ENCODE measurements at places on chromosomes 12 and 14.

- no peak for DNase-seq
Measured at GRCh38 chr12:53166837-53167236, 13.7 kb upstream of the ZNF740 start.

DNA sequence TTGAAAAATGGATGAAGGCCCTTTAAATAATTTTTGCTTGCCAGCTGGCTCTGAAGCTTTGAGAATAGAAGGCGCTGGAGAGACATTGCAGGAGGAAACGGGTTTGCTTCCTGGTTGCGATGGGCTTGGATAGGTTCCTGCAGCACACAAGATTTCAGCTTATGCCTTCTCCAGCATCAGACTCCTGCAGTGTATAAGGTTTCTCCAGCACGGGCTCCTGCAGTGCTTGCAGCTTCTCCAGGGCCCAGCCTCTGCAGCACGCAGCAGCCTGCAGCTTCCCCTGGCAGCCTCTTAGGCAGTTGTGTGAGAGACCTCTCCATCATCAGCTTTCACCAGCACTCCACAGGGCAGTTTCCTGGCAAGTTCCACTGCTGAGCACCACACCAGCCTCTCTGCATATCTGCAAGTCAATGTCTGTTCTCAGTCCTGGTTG is 78.7 kb upstream of the ZDHHC17 start:
- DNase-seq = no peak

DNA sequence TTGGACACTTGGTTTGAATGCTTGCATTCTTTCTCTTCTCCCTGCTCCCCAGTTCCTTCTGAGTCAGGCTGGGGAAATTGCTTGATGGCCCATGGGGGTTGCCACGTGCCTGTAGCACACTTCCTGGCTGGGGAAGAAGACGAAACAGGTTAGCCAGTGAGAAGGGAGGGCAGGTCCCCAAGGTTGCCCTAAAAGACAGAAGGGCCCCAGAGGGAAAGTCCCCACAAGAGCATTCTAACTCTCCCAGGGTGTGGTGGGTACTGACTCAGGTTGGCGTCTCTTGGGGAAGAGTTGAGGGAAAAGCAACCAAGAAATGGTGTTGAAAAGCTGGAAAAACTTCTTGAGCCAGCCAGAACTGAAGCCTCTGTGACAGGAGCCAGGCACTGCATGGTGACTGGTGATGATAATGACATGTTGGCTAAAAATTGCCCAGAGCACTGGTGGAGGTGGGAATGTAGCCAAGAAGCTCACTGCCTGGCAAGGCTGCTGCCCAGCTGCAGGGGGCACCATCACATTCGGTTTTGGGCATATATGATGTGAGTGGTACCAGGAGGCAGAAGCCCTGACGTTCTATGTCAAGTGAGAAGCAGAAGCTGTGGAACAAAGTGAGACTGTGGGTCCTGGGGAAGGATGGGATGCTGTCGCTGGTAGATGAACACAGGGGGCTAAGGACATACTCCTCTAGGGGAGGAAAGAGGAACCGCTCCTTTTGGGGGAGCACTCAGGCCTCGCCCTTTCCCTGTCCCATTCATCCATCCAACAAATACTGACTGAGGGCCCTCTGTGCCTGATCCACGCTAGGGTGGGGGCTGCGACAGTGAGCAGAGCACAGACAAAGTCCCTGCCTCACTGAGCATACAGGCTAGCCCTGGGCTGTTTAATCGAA is 8.1 kb upstream of the RABGGTA start:
- DNase-seq = peak; percentile 63

DNA sequence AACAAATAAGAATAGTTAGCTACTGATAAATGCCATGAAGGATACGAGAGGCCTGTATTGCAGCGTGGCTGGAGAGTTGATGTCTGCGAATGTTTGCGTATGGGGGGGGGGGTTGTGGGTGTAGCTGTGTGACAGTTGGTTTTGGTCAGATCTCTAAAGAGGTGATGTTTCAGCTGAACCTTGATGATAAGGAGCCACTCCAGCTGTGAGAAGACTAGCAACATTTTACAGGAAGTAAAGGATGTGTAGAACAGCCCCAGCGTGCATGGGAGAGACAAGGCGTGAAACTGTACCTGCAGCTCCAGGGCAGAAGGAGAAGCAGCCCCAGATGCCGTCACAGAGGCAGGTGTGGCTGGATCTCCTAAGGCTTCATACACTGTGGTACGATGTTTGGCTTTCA is 416.9 kb downstream of the TMEM132D start:
- DNase-seq = no peak

DNA sequence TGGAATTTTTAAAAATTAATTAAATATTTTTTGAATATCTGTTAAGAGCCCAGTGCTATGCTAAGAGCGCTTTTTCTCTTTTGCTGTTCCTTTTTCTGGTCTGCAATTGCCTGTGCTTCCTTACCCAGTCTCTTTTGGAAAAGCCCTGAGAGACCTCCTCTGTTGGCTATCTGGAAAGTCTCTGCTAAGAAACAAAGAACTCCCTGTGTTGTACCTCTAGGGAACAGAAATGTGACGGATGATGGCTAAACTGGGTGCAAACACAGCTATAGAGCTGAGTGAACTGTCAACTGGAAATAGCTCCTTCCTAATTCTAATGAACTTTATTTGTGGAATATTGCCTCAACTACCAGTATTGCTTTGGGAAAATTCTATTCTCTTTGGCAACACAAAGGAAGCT is 261.6 kb upstream of the NOVA1 start:
- DNase-seq = no peak

DNA sequence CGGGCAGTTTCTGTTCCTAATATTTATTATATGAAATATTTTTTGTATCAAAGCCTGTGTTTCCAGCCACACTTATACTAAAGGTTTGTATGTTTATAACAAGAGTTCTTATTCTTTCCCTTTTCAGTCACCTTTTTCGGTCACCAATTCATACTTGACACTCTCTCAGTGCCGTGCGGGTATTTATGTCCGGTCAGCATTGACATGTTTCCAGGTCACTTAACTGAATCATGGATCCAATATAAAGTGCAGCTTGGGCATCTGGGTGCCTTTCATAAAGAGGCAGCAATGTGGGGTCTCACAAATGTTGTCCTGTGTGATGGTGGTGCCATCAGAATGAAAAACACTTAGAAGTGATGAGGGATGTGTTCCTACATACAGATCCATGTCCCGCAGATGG is 141.3 kb downstream of the ERC1 start:
- DNase-seq = no peak

DNA sequence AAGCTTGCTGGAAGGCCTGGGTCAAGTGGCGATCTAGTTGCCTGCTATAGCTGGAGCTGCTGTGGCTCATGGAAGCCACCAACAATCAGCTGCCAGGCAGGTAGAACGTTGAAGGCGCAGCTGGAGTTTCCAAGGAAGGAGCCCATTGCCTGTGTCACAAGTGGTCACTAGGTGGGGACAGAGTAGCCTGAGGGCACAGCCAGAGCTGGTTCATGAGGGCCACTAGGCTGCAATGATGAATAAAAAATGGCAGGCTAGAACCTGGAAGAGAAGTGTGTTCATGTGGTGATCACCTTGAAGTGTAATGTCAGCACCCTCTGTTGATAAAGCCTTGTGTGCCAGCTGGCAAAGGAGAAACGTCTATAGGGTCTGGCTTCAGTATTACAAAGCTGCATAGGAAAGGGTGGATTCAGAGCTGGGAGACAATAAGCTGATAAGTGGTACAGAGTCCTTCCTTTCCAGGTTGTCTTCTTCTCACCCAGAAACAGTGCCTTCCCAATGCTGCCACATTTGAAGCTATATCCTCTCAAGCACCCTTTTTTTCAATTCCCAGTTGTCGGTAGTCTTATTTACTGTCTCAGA is 165.8 kb downstream of the EMP1 start:
- peak; percentile 2 for DNase-seq

DNA sequence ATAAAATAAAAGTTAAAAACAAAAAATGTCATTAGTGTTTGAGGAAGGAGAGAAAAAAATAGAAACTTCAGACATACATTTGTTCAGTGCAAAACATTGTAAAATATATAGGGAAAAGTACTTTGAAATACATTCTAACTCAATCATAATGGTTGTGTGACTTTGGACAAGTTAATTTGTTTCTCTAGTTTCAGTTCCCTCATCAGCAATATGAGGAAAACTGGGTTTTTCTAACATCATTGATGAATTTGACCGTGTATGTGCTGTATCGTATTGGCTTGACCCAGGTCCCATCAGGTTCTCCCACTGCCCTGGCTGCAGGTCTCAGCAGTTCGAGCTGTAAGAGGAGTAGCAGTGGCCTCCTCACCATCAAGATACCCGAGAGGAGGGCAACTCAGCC is 173.9 kb upstream of the ATF7IP start:
- no peak for DNase-seq

GRCh38 chr12:106861984-106862916 is 87.8 kb downstream of the RIC8B start:
- no peak for DNase-seq

DNA sequence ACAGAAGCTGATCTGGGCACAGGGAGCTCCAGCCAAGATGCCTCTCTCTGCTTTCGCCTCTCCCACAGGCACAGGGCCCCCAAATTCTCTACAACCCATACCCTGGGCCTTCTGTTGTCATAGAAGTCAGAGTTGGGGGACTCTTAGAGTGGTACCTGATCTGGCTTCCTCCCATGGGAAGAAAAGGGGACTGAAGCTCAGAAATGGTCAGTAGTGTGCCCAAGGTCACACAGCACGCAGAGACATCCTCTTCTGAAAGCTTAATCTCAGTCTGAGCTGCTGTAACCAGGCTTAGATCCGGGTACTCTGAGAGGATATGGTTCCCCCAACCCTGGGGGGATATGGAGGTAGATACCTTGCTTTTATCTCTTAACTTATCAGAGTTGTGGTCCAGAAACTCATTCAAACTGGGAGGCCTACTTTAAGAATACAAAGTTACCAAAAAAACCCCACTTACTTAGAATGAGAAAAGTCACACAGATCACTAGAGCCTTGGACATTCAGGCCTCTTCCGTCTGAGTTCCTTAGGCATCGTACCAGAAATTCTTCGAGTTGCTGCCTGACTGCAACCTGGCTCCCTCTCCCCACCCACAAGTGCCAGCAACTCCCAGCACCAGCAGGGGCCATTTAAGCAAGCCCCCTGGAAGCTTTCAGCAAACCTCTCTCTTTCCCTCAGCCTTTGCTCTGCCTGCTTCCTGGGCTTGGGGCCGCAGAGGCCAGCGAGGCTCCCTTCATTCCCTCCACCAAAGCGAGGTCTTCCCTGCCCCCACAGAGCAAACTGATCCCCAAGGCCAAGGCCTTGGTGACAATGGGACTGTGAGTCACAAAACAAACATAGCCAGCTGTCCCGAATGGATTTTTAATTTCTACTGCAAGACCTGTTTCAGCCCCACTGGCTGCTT is 13.9 kb downstream of the KRT7 start:
- no peak for DNase-seq

- no peak for DNase-seq
Measured at GRCh38 chr14:56797003-56797568, 13.2 kb downstream of the OTX2 start.

GRCh38 chr12:43108656-43109055 is 443.3 kb downstream of the ADAMTS20 start:
- DNase-seq = no peak

GRCh38 chr14:94132285-94132887 is 3.0 kb upstream of the IFI27L2 start:
- DNase-seq = peak; percentile 68

DNA sequence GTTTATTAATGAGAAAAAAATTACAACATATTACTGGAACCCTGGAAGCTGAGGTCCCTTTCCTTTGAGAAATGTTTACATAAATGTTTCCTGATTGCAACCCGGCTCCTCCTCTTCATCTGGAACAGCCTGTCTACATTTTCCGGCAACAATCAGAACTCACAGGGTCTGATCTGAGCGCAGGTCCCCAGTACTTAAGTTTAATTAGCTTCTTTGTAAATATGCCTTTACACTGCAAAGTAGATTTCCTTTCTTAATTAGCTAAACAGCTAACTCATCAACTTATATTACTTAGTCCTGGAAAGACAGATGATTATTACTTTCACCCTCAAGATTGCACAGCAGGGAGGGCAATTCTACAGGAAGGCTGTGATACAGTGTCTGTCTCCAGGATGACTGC is 213.0 kb downstream of the MON2 start:
- DNase-seq = no peak

DNA sequence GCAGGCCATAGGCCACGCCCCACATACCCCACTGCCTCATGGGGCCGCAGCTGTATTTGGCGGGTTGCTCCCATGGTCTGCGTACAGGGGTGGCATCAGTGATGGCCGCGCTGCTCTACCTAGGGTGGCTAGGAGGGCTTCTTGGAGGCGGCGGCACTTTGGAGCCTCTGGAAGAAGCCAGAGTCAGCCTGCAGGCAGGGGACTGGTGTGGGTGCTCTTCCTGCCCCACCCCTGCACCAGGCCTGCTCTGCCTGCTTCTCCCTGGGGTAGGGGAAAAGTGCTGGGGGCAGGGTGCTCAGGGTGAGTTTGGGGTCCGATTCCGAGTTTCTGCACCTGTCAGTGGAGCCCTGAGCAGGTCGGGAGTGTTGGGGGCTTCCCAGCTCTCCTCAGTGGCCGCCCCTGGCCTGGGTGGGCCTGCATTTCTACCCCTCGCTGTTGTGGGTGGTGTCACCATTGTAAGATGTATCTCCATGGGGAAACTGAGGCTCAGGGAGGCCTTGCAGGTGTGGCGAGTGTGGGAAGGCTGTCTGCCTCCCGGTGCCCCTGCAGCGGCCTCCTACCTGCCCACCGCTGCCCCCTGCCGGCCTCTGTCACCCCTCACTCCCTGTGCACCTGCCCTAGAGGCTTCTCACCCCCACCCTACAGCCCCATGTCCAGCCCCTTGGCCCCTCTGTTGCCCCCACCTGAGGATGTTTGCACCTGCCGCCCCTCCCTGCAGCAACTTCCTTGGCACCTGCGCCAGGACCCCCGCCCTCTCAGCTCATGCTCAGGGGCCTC is 5.5 kb downstream of the CEP170B start:
- no peak for DNase-seq

Data from central memory CD4-positive, alpha-beta T cell (primary cell).